ENCODE measurements at places on chromosomes 5 and 9. TPM values are rescaled to one million over a fixed set of nuclear protein-coding genes. Genes with fewer than 3 reads are reported as not detected.
A peak's percentile ranks its signal among the peaks of the same experiment; 100 is the strongest.

GNAQ gene
- total RNA-seq, result 31.9 TPM

- no peak overlapping the region for H3K27ac ChIP-seq
- peaks cover 15% of the 10 kb centered on the region for H3K4me1 ChIP-seq
- H3K27me3 ChIP-seq, result no peaks in the 10 kb centered on the region
- no peaks in the 10 kb centered on the region for H3K36me3 ChIP-seq
- H3K4me3 ChIP-seq, result no peak overlapping the region
- DNase-seq, result no peak
Observed at GRCh38 chr5:145975361-145976066, 39.1 kb downstream of the SH3RF2 start.

- no peak for DNase-seq
- no peaks in the 10 kb centered on the region for H3K27me3 ChIP-seq
- no peaks in the 10 kb centered on the region for H3K36me3 ChIP-seq
- peaks cover 24% of the 10 kb centered on the region for H3K4me1 ChIP-seq
- no peak overlapping the region for H3K4me3 ChIP-seq
- peak overlapping the region; percentile 39 for H3K27ac ChIP-seq
Observed at GRCh38 chr5:67903121-67903520, 312.4 kb upstream of the PIK3R1 start.

DNA sequence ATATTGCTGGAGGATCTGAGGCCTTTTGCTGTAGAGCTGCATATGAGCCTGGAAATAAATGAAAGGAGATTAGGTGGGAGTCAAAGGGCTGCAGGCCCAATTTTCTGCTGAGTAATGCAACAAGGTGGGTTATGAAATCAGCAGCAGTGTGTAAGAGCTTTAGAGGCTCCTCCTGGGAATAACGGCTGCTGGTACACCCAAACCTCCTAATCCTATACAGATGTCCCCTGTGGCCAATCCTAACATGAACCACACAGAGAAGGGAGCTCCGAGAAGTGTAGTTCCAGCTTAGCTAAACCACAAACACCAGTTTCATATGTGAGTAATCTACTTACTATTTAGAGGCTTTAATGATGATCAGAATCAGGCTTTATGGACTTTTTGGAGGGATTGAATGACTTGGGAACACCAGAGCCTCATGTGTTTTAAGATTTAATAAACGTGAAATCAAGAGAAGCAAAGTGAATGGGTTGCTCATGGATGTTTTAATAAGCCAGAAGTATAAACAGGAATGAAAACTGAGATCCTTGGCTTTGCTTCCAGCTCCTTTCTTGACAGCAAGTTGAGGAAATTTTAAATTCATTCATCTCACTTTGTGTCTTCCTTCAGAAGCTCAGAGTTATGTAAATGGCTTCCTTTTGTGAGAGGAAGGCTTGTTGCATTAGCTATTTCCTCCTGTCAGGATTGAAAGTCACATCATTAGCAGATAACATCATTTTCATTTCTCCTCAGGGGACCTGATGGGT lies 437.5 kb downstream of the TMEM232 start:
- no peaks in the 10 kb centered on the region for H3K36me3 ChIP-seq
- no peak for DNase-seq
- H3K27ac ChIP-seq, result no peak overlapping the region
- H3K4me1 ChIP-seq, result no peaks in the 10 kb centered on the region

DNA sequence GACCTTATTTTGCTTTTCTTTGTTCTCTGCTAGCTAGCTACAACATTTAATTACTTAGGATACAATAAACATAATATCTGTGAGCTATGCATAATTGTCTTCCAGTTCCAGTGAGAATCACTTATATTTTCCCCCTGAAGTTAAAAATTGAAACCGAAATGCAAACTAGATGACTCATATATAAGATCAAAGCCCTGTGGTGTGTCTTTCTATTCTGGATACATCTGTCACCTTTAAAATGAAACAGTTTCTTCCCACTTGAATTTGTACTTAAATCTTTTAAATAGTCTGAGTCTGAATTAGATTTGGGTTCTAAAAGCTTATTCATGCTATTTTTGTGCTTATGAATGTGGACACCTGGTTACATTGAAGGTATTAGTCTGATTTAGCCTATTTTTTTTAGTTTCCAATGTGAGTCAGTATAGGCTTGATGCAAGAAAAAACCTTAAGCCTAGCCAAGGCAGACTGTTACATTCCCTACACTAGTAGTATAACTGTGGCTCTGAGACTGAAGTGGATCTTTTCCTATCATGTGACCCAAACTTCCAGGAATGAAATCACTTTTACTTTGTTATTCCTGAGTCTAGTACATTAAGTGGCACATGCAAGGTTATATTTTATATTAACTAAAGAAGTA lies 703.5 kb upstream of the RGMB start:
- no peaks in the 10 kb centered on the region for H3K36me3 ChIP-seq
- no peak overlapping the region for H3K4me3 ChIP-seq
- H3K27me3 ChIP-seq, result no peaks in the 10 kb centered on the region
- H3K27ac ChIP-seq, result no peak overlapping the region
- DNase-seq, result no peak

KIF4B gene
- not detected for total RNA-seq

DNA sequence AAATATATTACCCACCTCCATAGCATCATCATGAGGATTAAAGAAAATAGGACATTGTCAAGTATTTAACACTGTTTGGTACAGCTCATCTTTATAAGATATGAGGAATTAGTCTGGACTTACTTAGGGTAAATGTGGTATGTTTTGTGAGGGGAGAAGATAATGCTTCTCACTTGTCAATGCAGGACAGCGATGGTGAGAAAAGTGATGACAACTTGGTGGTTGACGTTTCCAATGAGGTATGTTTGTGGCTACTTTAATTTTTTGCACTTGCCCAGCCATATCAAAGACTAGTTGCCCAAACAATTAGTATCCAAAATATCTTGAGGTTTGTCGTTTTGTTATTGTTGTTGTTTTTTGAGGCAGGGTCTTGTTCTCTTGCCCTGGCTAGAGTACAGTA lies 133.9 kb downstream of the TLE4 start:
- peaks cover 3% of the 10 kb centered on the region for H3K4me1 ChIP-seq
- no peak for DNase-seq
- no peak overlapping the region for H3K27ac ChIP-seq
- no peak overlapping the region for H3K4me3 ChIP-seq

GRCh38 chr5:81819556-81820317 lies 68.8 kb upstream of the SSBP2 start:
- H3K27ac ChIP-seq, result no peak overlapping the region
- no peak for DNase-seq
- no peaks in the 10 kb centered on the region for H3K36me3 ChIP-seq
- H3K27me3 ChIP-seq, result no peaks in the 10 kb centered on the region
- H3K4me1 ChIP-seq, result peaks cover 2% of the 10 kb centered on the region
- no peak overlapping the region for H3K4me3 ChIP-seq

- H3K27me3 ChIP-seq, result no peaks in the 10 kb centered on the region
- DNase-seq, result no peak
- no peaks in the 10 kb centered on the region for H3K36me3 ChIP-seq
- no peaks in the 10 kb centered on the region for H3K4me1 ChIP-seq
- no peak overlapping the region for H3K4me3 ChIP-seq
- no peak overlapping the region for H3K27ac ChIP-seq
Observed at GRCh38 chr5:159442206-159442850, 112.0 kb upstream of the IL12B start.

FAM151B gene
- total RNA-seq, result 0.98 TPM

DNA sequence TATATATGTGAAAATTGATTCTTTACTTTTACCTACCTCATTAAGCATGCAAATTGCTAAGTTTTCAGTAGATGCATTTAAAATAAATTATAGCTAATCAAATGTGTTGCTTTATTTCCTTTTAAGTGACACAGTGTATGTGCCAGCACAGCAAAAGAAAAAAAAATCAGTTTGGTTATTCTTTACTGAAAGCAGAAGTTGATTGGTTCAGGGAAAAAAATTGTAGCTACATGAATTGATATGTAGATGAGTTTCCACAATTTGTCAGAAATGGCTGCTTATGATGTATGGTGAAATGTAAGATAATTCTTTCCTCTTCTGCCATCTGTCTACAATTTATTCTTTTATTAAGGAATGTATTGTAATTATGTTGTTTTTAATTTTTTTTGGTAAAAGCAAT lies 57.8 kb downstream of the PARP8 start:
- no peak for DNase-seq
- H3K27ac ChIP-seq, result no peak overlapping the region
- no peaks in the 10 kb centered on the region for H3K36me3 ChIP-seq
- peaks cover 47% of the 10 kb centered on the region for H3K4me1 ChIP-seq

DNA sequence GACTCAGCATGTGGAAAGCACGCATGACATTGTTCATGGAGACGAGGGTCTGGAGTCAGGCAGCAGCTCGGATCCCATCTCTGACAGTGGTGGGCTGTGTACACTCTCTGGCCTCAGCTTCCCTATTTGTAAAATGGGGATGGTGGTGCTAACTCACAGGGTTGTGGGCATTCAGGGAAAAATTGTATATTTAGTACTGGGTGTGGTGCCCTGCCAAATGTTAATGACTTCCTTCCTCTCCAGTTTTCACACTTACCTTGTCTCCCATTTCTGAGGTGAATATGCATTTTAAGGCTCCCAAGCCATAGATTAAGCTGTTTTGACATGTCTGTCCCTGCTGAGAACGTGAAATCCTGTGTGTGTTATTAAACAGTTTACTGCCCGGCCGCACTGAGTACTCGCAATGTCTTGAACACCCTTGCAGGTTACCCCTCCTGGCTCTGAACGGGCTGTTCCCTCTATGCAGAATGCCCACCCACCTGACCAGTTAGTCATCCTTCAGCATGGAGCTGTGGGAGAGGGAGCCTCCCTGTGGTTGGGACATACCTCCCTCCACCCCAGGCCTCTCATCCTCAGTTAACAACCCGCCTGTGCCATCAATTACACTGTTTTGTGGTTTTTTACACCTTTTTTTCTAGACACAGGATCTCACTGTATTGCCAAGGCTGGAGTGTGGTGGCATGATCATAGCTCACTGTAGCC lies 25.8 kb downstream of the TJP2 start:
- H3K27me3 ChIP-seq, result no peaks in the 10 kb centered on the region
- no peak overlapping the region for H3K27ac ChIP-seq

DNA sequence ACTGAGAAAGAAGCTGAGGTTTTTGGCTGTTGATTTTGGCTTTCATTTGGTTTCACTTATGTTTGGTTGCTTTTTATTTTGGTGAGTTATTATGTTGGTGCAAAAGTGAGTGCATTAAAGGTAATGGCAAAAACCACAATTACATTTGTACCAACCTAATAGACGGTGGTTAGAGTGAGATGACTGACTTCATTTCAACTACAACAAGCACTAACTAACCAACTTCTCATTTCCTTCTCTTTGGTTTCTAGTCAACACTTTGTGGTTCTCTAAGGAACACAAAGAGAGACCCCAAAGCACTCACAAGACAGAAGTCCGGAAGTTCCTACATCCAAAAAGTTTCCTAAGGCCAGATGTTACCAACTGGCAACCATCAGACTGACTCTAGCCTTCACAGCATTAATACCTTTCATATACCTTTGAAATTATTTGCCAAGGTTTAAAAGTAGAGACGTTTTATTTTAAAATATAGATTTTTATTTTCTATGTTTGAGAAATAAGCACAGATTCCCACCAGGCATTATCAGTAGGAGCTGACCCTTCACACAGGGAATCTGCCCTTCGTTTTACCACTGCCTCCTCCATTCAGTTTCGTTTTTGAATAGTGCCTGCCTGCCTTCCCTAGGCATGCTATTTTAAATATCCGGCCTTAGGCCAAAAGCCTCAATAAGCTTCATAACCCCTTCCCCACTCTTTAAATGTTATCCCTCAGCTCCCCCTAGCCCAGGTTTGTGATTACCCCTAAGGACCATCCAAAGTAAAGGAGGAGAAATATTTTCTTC lies 301.1 kb upstream of the PTGER4 start:
- H3K4me1 ChIP-seq, result peaks cover 9% of the 10 kb centered on the region
- no peaks in the 10 kb centered on the region for H3K27me3 ChIP-seq

- no peak overlapping the region for H3K27ac ChIP-seq
- DNase-seq, result no peak
- no peaks in the 10 kb centered on the region for H3K27me3 ChIP-seq
Observed at GRCh38 chr9:76877961-76878360, 28.0 kb downstream of the PRUNE2 start.

GRCh38 chr9:8417341-8417740 lies 617.8 kb upstream of the DMAC1 start:
- no peak overlapping the region for H3K27ac ChIP-seq
- no peaks in the 10 kb centered on the region for H3K4me1 ChIP-seq
- H3K36me3 ChIP-seq, result no peaks in the 10 kb centered on the region

GRCh38 chr5:137613554-137614265 lies 114.6 kb upstream of the SPOCK1 start:
- no peaks in the 10 kb centered on the region for H3K4me1 ChIP-seq
- H3K27me3 ChIP-seq, result no peaks in the 10 kb centered on the region
- peak; percentile 16 for DNase-seq
- no peak overlapping the region for H3K27ac ChIP-seq
- no peaks in the 10 kb centered on the region for H3K36me3 ChIP-seq

DNA sequence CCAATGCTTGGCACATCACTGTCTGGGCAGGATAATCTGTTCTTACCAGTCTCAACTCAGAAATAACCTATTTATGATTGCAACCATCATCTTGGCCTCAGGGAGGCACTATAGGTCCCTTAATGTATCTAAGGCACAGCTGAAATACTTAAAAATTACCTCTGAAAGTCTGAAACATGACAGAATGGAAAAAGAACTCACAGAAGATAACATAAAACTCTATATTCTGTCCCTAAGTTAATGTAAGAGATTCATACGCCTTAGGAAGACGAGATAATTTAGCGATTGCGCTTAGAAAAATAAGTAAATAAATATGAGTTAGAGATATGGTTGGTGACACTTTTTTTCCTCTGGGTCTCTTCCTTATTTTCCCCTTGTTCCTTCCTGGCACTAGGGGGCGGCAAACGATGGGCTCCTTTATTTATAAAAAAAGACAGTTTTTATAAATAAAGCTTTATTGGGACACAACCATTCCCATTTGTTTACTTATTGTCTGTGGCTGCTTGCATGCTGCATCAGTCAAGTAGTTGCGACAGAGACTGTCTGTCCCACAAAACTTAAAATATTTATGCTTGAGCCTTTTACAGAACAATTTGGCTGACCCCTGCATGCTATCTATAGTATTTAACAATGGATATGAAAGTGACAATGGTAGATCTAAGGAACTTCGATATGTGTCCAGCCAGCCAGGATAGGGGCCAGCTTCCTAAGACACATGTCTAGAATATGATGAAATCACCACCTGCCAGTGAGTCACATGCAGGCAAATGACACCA lies 79.6 kb downstream of the PDE4D start:
- DNase-seq, result no peak
- H3K27me3 ChIP-seq, result no peaks in the 10 kb centered on the region
- H3K36me3 ChIP-seq, result no peaks in the 10 kb centered on the region
- H3K27ac ChIP-seq, result no peak overlapping the region

LHFPL2 gene
- 24.8 TPM for total RNA-seq

Measured in vagina (tissue), 2 donors.